ENCODE measurements at places on chromosomes 3 and 15.
A peak's percentile ranks its signal among the peaks of the same experiment; 100 is the strongest.

GRCh38 chr3:62368705-62369475 lies 4.5 kb downstream of the FEZF2 start:
- DNase-seq: no peak

GRCh38 chr3:25025236-25025635 lies 402.8 kb upstream of the RARB start:
- DNase-seq: no peak

- peak; percentile 97 for DNase-seq
Observed at GRCh38 chr15:43492673-43493601, at the start of gene TP53BP1. Gene TP53BP1, minus strand, starts transcription at chr15:43493156. Its CDS starts 113 bp downstream, at chr15:43493043.

DNA sequence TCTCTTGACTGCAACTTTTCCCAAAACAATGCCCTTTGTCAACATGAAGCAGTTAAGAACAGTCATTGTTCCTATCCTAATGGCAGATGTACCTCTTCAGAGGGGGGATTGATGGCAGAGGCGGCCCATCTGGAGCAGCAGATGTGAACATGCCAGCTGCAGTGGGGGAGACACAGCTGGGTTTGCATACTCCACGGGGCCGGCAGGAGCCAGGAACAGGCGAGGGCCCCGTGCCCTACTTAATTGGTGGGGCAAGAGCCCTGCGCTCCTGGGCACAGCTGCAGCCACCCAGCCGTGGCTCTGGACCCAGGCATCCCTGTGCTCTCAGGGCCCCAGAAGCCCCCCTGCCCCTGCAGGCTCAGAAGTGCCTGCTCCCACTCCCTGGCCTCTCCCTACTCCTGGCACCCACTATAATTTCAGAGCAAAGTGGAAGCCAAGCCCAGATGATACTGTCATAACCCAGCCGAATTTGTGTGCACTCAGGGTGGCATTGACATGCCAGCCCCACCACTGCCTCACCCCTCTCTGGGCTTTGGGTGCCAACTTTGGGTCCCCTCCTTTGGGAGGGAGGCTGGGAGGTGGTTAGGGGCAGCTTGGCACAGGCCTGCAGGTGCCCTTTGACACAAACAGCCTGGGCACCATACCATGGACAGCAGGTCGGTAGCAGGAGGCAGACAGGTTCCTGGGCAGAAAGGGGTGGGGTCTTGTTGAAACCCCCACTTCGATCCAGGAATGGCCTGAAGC lies 34.6 kb downstream of the ROPN1B start:
- DNase-seq: no peak

GRCh38 chr3:185207931-185208746 lies 45.7 kb downstream of the EHHADH start:
- no peak for DNase-seq

GRCh38 chr3:170697908-170698307 lies 112.0 kb upstream of the SLC7A14 start:
- no peak for DNase-seq

GRCh38 chr15:88166082-88166993 lies 90.2 kb downstream of the NTRK3 start:
- peak; percentile 24 for DNase-seq

- no peak for DNase-seq
Observed at GRCh38 chr3:54240-54639, 142.3 kb upstream of the CHL1 start.

- no peak for DNase-seq
Observed at GRCh38 chr3:195140816-195141793, 129.9 kb downstream of the XXYLT1 start.

DNA sequence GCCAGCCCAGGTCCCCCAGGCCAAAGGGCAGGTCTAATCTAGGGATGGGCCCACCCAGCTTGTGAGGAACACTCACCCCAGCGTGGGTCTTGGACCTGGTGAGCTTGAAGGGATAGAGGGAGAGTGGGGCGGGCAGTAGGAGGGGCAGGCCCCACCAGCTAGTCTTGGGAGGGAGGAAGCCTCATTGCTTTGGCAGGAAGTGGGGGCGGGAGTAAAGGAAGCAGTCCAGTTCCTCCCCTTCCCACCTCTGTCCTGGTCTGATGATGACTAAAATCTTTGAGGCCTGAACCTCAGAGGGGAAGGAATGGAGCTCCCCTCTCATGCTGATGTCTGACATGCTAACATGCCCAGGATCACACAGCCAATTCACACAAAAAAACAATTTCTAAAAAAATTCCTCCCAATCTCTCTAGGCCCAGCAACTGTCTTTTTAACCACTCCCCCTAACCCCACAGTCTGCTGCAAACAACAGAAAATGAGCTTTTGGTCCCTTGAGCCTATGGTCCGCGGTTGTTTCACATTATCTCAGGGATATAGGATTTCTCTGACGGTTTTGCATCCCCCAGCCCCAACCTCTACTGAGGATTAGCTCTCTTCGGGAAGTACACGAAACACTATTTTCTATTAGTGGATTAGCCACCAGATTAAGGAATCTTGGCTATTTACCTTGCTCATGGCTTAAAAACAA lies 30.7 kb upstream of the DUSP7 start:
- DNase-seq: no peak

DNA sequence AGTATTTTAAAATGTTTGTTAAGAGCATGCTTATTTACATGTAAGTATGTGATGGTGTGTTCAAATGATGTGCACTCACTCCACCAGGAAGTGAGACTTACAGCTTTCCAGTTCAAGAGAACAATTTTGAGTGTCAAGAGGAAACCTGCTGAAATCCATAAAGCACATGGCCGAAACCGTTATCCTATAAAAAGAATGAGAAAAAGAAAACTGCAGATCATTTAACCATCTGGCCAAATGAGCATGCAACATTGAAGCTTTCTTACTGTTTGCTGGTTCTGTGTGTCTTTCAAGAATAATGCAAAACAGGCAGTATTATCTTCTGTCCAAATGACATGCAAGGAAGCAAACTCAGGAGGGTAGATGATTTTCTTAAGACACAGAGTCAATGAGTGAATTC lies 26.3 kb downstream of the GABRR3 start:
- no peak for DNase-seq

DNA sequence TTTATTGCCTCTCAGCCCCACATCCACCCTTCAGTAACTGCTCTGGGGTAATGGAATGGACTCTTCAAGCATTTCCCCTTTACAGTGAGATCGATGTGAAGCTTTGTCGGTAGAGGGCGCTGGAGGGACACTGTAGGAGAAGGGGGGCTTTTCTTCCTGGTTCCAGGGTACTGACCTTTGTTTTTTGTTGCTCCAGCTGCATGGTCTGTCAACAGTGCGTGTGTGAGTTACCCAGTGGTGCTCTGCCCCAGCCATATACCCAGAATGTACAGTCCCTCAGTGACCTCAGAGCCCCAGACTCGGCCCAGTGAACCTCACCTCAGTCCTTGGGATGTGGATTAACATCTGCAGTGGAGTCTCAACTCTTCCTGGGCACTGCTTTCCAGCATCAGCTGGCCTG lies 180.3 kb upstream of the TSC22D2 start:
- DNase-seq: peak; percentile 90

GRCh38 chr3:30657914-30658313 lies 51.5 kb downstream of the TGFBR2 start:
- DNase-seq: no peak

DNA sequence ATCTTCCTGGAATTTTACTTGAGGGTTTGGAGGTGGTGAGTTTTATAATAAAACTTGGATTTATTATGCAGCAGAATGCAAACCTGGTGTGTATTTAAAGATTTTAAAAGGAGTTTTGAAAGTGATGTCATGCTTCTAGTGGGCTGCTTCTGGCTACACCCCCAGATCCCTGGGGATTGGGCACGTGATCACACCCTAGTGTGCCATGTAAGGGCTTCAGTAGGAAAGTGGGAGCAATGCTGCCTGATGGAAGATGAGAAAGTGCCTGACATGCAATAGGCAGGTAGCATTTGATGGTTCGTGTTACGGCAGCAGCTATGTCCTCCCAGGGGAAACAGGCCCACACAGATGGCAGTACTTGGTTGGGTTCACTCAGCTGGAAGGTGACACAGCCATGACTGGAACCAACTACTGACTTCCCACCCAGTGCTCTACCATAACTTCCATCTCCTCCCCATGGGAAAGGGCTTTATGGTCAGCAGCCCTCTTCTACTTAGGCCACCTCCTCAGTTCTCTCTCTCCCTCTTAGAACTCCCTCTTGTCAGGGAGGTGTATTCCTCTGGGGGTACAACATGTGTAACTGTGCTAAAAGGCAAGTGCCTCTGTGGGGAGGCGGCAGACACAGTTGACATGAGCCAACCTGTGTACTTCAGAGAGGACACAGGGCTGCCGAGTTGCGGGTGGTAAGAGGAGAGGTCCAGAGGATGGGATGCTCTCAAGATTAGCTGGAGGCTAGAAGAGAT lies 5.6 kb downstream of the ITPKA start:
- DNase-seq: no peak

GRCh38 chr3:99425930-99426329 lies 212.5 kb upstream of the COL8A1 start:
- DNase-seq: no peak

GRCh38 chr3:46537316-46537715 lies 28.8 kb downstream of the LRRC2 start:
- DNase-seq: no peak

- DNase-seq: no peak
Observed at GRCh38 chr3:40432793-40433192, 24.3 kb upstream of the RPL14 start.

- DNase-seq: no peak
Observed at GRCh38 chr3:20066079-20066478, 25.8 kb downstream of the KAT2B start.

Data from HT-29 (cell line).